Activated CD4-positive, alpha-beta T cell treated with anti-CD3 and anti-CD28 coated beads, Interleukin-2, amount 50 U/mL, for 24 hours (primary cell): ENCODE measurements at places on chromosomes 7 and 10.

DNA sequence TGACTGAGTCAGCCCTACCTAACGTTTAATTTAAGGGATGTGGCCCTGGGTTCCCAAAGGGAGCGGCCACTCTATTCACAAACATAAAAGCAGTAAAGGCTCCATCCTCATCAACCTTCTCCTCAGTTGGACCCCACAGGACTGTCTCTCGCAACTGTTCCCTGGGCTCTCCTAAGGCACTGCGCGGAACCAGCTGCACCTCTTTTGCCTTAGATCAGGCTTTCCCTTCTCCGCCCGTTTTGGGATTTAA, 689 bp upstream of the GTPBP4 start:
- DNase-seq: no peak

- no peak for DNase-seq
Observed at GRCh38 chr7:135879233-135879632, 97.9 kb downstream of the MTPN start.

DNA sequence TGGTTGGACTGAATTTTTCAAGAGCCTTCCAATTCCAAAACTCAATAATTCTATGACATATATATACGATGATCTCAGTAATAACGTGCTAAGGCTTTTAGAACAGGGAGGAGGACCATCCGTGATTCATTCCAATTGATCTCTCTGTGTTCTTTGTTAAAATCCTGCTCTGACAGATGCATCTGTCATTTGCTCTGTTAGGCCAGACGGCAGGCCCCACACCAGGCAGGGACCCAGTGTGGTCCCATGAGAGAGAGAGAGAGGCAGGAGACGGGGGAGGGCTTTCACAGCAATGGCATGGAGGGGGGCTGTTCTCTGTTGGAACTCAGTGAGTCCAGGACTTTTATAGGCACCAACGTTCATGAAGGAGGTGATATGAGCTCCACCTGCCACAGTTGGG, 160.0 kb upstream of the INSYN2A start:
- DNase-seq: no peak

DNA sequence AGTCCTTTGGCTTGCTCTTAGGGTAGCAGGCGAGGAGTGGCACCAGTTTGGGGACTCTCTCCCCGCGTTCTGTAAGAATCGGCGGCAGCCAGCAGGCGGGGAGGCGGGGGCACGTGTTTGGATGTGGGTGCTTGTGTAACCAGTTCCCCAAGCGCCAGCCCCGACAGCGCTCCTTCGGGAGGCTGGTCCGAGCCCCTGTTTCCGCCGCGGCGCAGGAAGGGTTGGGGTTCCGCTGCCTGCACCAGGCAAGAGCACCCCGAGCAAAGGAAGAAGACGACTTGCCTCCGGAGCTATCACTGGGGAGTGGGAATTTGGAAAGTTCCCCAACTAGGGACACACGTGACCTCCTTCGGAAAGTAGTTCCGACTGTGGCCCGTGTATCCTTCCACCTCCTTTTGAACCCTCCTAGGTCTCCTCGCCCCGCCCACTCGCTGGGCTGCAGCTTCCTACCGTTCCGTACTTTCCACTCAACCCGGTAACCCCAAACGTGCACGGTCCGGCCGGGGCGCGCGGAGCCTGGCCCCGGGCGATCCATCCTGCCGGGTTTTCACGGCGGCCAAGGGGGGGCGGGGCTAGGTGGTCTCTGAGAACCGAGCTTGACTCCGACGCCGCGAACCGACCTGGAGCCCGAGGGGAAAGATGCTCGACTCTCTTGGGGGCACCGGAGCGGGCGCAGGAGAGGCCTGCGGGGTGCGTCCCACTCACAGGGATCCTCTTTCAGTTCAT, 1.2 kb downstream of the KLLN start:
- peak; percentile 91 for DNase-seq

- DNase-seq: no peak
Observed at GRCh38 chr10:103235775-103236174, 9.9 kb upstream of the RPEL1 start.

GRCh38 chr7:32586291-32587221, 91.3 kb downstream of the AVL9 start:
- DNase-seq: no peak

GRCh38 chr7:25923741-25924460, 228.1 kb upstream of the NFE2L3 start:
- no peak for DNase-seq

DNA sequence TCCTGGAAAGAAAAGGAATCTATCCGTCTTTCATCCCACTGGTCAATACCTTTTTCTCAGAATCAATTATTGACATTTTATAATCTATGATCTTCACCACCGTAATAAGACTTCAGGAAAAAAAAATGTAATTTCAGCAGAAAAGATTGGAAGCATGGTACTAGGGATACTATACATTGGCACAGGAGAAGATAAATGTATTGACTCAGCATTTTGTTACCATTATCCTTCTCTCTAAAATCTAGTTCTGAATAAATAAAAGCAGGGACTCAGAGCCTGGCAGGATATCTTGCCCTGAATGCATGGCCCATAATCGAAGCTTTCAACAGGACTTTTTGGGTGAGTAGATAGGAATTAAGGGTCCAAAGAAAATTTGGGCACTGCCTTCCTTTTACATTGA, 120.7 kb downstream of the LRRTM3 start:
- DNase-seq: no peak

GRCh38 chr10:92087750-92088395, 164.3 kb downstream of the BTAF1 start:
- DNase-seq: peak; percentile 40

- no peak for DNase-seq
Observed at GRCh38 chr7:33677556-33677955, 227.8 kb upstream of the BMPER start.

- DNase-seq: no peak
Observed at GRCh38 chr7:37756797-37757551, 73.4 kb downstream of the GPR141 start.

DNA sequence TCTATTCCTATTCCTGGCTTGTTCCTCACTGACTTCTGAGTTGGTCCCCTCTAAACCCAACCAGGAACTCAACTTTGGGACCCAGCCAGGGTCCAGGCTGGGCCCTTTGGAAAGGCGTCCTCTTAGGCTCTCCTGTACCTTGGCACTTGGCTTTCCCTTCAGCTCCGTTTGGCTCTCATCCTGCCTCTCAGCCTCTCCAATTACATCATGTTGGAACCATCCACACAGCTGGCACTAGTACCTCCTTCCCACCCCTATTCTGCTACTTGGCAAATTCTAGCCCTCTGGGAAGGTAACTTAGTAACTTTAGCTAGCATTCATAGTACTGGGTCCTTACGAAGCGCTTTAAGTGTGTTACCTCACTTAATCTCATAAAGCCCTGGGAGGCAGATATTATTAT, 205.3 kb upstream of the HABP2 start:
- no peak for DNase-seq

GRCh38 chr7:6648815-6649104, 11.6 kb downstream of the ZNF316 start:
- DNase-seq: no peak

DNA sequence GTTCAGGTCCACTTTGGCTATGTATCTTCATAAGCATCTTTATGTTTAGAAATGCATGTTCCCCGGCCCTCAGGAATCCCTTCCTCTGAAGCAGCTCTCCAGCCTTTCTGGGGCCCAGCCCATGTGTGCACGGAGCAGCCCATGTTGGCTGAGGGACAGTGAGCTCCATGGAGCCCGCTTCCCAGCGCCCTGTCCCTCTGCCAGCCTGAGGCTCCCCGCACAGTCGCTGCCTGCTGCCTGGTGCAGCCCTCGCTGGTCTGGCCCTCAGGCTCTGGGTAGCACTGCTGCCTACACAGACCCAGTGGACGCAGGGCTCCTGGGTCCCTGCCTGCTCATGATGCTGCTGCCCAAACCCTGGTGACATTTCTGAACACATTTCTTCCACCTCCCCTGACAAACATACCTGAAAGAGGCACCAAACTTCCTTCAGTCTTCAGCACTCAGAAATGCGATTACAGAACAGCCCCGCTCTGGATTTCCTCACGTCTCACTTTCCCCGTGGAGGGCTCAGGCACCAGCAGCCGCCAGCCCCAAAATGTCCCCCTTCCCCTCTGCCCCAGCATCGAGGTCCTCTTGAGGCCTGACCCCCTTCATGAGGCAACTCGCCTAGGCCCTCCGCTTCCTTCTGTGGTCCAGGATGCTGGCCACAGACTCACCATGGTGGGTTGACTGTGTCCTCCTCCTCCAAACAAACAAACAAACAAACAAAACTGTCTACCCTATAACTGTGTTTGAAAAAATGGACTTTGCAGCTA, 5.0 kb upstream of the TCERG1L start:
- no peak for DNase-seq

GRCh38 chr7:66330961-66331360, 125.8 kb downstream of the TPST1 start:
- DNase-seq: no peak

GRCh38 chr7:30286749-30287148, 2.4 kb downstream of the ZNRF2 start:
- no peak for DNase-seq
